ENCODE measurements at places on chromosomes 2 and 18.

GRCh38 chr2:169362118-169362893 lies at the start of gene LRP2:
TSS of gene LRP2 (minus strand) at chr2:169362534. CDS start at chr2:169362399, 135 bp downstream.
- no peak for DNase-seq

- DNase-seq = peak; percentile 20
Measured at GRCh38 chr18:59661891-59662701, 35.1 kb downstream of the CCBE1 start.

DNA sequence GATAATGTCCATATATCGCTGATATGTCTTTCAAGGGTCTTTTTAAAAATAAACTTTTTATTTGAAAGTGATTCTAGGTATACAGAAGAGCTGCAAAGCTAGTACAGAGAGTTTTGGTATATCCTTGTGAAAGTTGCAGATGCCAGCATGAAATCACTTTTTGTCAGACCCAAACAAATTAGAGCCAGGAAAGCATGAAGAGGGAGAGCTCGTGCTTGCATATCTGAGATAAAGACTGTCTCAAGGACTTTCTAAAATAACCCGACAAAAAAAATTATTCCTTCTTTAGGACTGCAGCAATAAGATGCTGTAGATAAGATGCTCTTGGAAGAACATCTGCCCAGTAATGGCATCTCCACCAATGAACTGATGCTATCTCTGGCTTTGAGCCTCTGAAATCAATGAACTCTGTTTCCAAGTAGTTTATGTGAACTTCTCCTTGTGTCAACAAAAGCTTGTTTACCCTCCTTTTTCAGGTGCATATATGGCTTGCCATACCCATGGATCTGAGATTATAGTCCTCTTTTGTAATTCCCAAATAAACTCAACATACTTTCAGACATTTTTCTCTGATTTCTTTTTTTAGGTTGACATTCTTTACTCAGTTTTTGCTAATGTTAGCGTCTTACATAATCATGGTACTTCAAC lies 774.6 kb upstream of the FAM98A start:
- no peak for DNase-seq

DNA sequence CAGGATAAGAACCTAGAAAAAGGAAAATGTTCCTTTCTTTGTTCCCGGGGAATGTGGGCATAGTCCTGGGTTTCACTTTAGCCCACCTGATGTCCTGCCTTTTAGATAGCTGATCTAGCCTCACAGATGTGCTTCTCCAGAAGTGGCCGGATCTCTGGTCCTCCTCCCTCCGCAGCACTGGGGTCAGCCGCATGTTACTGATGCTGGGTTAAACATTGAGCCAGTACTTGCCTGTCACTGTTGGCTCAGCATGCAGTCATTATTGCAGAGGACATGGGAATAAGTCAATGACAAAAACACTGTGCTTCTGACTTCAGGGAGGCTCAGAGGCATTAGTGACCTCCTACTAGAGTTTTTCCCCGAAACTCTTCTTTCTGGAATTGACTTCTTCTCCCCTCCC lies 27.6 kb downstream of the NCK2 start:
- DNase-seq = no peak

DNA sequence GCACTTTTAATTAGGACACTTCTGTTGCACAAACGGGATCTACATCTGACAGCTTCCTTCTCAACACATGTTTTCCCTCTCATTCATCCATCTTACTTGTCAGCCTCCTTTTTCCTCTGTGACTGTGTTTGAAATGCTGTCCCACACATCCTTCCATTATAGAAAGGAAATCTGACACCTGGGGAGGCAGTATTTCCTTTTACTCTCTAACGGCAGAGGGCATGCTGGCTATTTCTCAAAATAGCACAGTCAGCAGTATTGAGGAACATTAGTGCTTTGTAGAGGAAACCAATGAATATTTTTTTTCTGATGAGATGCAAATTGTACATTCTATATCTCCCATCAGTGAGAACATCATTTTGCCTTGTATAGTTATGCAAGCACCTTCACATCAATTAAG lies 668.7 kb downstream of the SLC4A3 start:
- DNase-seq = no peak

All from NCI-H1048 (cell line).